CD8-positive, alpha-beta memory T cell (primary cell): ENCODE measurements at places on chromosomes 7 and 10. TPM values are rescaled to one million over a fixed set of nuclear protein-coding genes. Genes with fewer than 3 reads are reported as not detected.

DNA sequence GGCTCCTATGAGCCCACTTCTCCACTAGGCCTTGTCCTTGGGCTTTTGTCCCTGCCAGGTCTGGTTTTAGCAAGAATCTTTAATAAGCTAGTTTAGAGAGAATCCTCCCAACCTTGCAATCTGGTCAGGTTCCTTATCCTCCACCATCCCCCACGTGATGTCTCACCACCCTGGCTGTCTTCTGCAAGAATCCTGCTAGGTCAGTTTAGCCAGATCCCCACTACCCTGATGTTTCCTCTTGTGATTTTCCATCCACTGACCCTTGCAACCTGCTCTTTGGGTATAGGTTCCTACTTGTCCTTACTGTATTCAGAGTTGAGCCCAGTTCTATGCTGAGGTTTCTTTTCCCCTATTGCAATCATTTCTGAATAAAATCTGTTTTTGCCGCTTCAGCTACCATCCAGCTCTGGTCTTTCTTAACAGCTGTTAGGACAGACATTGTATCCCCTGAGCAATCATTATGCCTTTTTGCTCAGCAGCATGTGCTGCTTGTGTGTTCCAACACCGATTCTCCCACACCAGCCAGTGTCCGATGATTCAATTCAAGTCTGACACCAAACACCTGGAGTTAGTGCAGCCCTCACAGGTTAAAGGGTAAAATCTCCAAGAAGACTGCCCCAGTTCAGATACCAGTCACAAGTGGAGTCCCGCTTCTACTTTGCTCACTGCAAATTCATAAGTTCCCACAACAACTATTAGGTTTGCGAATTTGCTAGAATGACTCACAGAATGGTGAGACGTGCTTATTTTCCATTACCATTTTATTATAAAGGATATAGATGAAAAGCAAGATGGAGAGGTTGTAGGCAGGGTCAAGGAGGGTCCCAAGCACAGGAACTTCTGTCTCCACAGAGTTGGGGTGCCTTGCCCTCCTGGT lies 62.2 kb upstream of the ADCY1 start:
- H3K4me3 ChIP-seq = no peak overlapping the region
- DNase-seq = no peak
- no peaks in the 10 kb centered on the region for H3K27me3 ChIP-seq
- no peak overlapping the region for H3K27ac ChIP-seq
- no peaks in the 10 kb centered on the region for H3K4me1 ChIP-seq
- no peaks in the 10 kb centered on the region for H3K36me3 ChIP-seq

DNA sequence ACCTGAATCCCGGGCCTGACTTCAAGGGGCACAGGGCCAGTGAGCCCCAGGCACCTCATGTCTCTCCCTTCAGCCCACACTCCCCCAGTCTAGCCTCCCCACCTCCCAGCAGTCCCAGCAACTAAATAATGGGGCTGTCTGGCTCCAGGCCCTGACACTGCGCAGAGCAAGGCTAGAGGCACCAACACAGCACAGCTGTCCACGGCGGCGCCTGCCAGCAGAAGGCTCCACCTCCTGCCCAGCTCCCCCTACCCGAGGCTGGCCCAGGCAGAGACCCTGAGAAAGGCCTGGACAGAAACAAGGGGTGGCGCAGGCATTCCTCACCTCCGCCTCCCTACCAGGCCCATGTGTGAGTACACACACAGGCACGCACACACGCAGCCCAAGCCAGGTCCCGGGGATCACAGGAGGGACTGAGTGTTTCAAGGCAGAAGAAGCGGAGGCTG lies 6.1 kb downstream of the KCNH2 start:
- no peaks in the 10 kb centered on the region for H3K36me3 ChIP-seq
- H3K4me3 ChIP-seq = no peak overlapping the region
- no peak overlapping the region for H3K27ac ChIP-seq
- peaks cover 31% of the 10 kb centered on the region for H3K4me1 ChIP-seq
- DNase-seq = no peak

- no peak overlapping the region for H3K27ac ChIP-seq
- H3K4me3 ChIP-seq = no peak overlapping the region
- no peak for DNase-seq
- no peaks in the 10 kb centered on the region for H3K36me3 ChIP-seq
- no peaks in the 10 kb centered on the region for H3K27me3 ChIP-seq
- H3K4me1 ChIP-seq = peaks cover 5% of the 10 kb centered on the region
These were observed 27.4 kb upstream of the GRID1 start for GRCh38 chr10:86393862-86394455.

DNA sequence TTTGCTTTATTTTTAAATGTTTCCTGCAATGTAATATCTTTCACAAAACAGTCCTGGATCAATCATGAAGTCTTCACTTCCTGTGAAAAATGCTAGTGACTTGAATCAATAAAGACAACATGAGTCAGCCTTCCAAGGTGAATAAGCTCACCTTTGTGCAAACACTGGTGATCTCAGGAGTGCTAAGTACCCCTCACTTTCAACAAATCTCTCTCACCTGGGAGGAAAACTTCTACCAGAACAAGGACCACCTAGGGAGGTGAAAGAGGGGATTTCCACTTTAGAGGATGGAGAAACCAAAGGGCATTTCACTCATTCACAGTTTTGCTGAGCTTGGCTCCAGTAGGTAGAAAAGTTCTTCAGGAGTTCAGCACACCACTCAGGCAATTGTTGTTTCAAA lies 64.8 kb downstream of the CALD1 start:
- no peak overlapping the region for H3K4me3 ChIP-seq
- no peak overlapping the region for H3K27ac ChIP-seq
- H3K4me1 ChIP-seq = no peaks in the 10 kb centered on the region
- no peaks in the 10 kb centered on the region for H3K36me3 ChIP-seq

DNA sequence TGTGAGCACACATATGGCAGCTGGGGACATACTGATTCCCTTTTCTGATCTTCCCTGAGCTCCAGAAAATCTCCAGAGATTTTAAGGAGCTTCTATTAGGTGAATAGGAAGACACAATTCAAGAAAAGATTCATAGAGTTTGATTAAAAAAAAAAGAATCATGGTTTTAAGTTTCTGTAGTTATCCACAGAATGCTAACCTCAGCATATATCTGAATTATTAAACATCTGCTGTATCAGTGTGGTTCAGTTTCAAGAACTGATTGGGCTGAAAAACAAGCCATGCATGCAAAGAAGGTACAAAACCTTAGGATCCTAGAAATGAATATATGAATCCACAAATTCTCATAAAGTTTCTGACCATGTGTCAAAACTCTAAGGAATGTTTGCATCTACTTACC lies 94.1 kb upstream of the ZNF438 start:
- no peak for DNase-seq
- no peak overlapping the region for H3K4me3 ChIP-seq
- no peaks in the 10 kb centered on the region for H3K4me1 ChIP-seq

GRCh38 chr7:155698633-155699032 lies 54.2 kb downstream of the RBM33 start:
- peaks cover 8% of the 10 kb centered on the region for H3K4me1 ChIP-seq
- H3K27me3 ChIP-seq = no peaks in the 10 kb centered on the region
- no peak for DNase-seq
- no peak overlapping the region for H3K4me3 ChIP-seq
- H3K36me3 ChIP-seq = peaks cover 24% of the 10 kb centered on the region
- H3K27ac ChIP-seq = no peak overlapping the region

- no peak overlapping the region for H3K4me3 ChIP-seq
- DNase-seq = no peak
- H3K27ac ChIP-seq = no peak overlapping the region
- H3K27me3 ChIP-seq = no peaks in the 10 kb centered on the region
These were observed 90.4 kb downstream of the GRM8 start for GRCh38 chr7:127162366-127162765.

- no peaks in the 10 kb centered on the region for H3K4me1 ChIP-seq
- H3K4me3 ChIP-seq = no peak overlapping the region
- no peak for DNase-seq
These were observed 67.7 kb downstream of the DGKB start for GRCh38 chr7:14834883-14835282.

- peaks cover 22% of the 10 kb centered on the region for H3K4me1 ChIP-seq
- H3K36me3 ChIP-seq = no peaks in the 10 kb centered on the region
- H3K4me3 ChIP-seq = no peak overlapping the region
- no peak overlapping the region for H3K27ac ChIP-seq
These were observed 87.1 kb downstream of the KAT6B start for GRCh38 chr10:74913377-74913979.

DNA sequence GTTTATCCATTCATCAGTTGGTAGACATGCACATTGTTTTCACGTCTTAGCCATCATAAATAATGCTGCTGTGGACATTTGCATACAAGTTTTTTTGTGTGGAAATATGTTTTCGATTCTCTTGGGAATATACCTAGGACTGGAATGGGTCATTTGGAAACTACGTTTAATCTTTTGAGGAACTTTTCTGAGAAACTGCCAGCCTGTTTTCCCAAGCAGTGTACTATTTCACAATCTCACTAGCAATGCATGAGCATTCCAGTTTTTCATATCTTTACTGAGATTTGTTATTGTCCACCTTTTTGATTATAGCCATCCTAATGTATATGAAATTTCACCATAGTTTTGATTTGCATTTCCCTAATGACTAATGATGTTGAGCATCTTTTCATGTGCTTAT lies 95.7 kb upstream of the JAZF1 start:
- no peak overlapping the region for H3K27ac ChIP-seq
- H3K27me3 ChIP-seq = no peaks in the 10 kb centered on the region
- no peaks in the 10 kb centered on the region for H3K4me1 ChIP-seq
- H3K36me3 ChIP-seq = no peaks in the 10 kb centered on the region
- no peak for DNase-seq

DNA sequence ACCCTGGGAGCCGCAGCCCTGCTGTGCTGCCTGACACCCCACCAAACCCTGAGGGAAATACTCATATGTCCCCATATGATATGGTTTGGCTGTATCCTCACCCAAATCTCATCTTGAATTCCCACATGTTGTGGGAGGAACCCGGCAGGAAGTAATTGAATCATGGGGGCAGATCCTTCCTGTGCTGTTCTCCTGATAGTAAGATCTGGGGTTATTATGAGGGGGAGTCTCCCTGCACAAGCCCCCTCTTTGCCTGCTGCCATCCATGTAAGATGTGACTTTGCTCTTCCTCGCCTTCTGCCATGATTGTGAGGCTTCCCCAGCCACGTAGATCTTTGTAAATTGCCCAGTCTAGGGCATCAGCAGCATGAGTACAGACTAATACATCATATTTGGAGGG lies 68.7 kb downstream of the RGS10 start:
- no peaks in the 10 kb centered on the region for H3K27me3 ChIP-seq
- H3K4me1 ChIP-seq = peaks cover 20% of the 10 kb centered on the region
- no peak overlapping the region for H3K27ac ChIP-seq
- H3K36me3 ChIP-seq = no peaks in the 10 kb centered on the region

DNA sequence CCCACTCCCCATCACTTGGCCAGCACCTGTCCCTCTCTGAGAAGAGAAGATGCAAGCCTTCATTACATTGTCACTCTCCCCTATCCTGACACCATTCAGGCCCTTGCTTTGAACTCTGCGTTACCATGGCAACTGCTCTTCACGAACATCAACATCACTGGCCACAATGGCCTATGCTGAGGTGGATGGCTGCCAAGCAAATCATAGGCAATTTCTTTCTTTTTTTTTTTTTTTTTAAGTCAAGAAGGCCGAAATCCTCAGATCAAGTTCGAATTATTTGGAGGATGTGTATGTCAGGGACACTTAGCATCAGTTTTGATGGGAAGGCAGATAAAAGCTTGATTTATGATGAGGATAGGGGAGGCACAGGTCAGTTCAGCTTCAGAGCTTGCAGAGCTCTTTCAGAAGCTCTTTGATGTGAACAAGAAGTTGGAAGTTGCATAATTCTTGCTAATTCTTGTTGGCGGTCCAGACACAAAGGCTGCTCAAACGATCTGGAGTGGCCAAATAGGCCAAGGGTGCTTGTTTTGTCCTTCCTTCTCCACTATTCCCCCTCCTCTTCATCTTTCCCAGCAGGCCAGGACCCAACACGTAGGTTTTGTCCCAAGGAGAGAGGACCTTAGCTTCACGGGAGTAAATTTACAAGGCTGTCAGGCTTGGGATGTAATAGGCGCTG lies 179.9 kb upstream of the NPVF start:
- H3K27me3 ChIP-seq = no peaks in the 10 kb centered on the region
- no peak overlapping the region for H3K4me3 ChIP-seq
- DNase-seq = no peak
- no peaks in the 10 kb centered on the region for H3K4me1 ChIP-seq
- no peak overlapping the region for H3K27ac ChIP-seq
- no peaks in the 10 kb centered on the region for H3K36me3 ChIP-seq

The SCIN gene
- 0.29 TPM for total RNA-seq

GRCh38 chr7:372546-372931 lies 82.6 kb downstream of the FOXL3 start:
- no peak for DNase-seq
- no peak overlapping the region for H3K4me3 ChIP-seq
- H3K27me3 ChIP-seq = no peaks in the 10 kb centered on the region
- H3K4me1 ChIP-seq = no peaks in the 10 kb centered on the region
- H3K27ac ChIP-seq = no peak overlapping the region
- H3K36me3 ChIP-seq = no peaks in the 10 kb centered on the region

The FLNC gene
- not detected for total RNA-seq

DNA sequence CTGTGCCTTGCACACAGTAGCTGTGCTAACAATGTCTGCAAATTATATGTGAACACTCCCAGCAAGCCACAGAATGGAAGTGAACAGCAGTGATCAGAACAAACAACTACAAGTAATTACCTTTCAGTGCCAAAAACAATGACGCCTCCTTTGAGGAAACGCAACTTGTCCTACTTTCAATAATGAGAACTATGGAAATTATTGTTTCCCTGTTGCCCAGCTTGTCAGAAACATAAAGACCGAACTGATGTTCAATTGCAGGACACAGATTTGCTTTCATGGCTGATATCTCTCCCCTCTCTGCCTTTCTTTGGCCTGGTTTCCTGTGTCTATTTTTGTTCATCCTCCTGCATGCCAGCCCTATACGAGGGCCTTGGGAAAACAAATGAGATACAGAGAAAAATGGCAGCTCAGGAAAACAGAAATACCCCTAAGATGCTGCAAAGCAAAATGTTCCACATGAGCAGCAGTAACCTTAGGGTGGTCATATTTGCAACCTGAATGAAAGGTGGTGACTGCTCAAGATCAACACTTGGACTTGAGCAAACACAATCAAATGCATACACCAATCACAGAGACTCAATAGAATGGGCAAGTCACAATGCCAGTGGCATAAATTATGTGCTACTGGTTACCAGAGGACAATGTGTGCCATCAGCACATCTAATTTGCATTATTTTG lies 26.8 kb downstream of the COBL start:
- H3K36me3 ChIP-seq = no peaks in the 10 kb centered on the region
- no peak overlapping the region for H3K27ac ChIP-seq
- DNase-seq = no peak
- no peaks in the 10 kb centered on the region for H3K27me3 ChIP-seq
- no peaks in the 10 kb centered on the region for H3K4me1 ChIP-seq
- H3K4me3 ChIP-seq = no peak overlapping the region

DNA sequence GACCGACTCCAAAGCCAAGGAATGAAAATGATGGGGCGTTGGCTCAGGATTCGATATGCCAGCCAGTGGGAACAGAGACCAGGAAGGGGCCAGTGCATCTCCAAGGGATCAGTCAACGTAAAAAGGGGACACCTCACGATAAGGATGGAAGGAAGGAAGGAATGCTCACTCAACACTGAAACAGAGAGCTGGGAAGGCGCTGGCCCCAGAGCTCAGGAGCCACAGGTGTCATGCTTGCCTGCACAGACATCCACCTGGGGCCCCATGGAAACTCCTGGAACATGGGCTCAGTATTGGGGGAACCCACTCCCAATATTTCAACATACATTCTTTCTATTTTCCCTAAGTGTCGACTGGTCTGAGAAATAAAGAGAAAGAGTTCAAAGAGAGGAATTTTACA lies 5.3 kb downstream of the MMRN2 start:
- H3K27ac ChIP-seq = no peak overlapping the region
- no peak for DNase-seq
- no peaks in the 10 kb centered on the region for H3K27me3 ChIP-seq
- peaks cover 17% of the 10 kb centered on the region for H3K4me1 ChIP-seq
- no peak overlapping the region for H3K4me3 ChIP-seq
- H3K36me3 ChIP-seq = no peaks in the 10 kb centered on the region

The NODAL gene
- not detected for total RNA-seq

The ADAM22 gene
- total RNA-seq = 4.7 TPM

The ASAH2 gene
- total RNA-seq = 3.2 TPM
